ENCODE measurements at places on chromosomes 1 and 21.

DNA sequence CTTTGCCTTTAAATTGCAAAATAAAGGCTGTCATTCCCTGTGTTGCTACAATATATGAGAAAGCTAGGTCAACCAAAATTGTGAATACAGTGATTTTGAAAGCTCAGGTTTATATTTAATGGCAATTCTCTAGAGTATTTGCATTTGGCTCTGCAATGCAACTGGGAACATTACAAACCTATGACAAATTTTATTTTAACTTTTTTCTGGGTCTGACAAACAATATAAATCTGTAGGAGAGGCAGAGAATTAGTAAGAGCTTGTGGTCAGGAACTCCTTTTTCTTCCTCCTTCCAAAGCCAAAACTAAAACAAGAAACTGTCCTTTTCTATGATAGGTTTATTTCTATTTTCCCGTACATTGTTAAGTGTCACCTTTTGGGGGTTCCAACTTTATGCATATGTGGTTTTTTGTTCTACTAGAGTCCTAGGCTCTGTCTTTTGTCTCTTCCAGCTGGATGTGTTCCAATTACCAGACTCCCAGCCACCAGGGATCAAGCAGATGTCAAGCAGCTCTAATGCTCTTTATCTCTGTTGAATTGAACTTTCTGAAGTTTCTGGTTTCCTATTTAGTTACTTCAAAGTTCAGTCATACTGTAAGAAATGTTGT lies 106.9 kb downstream of the ASH1L start:
- DNase-seq = no peak

GRCh38 chr1:66090859-66091457 lies 298.3 kb downstream of the PDE4B start:
- no peak for DNase-seq

GRCh38 chr1:3355894-3356826 lies 98.3 kb upstream of the ARHGEF16 start:
- no peak for DNase-seq

GRCh38 chr1:8010080-8010664 lies 15.9 kb downstream of the ERRFI1 start:
- DNase-seq = no peak

- DNase-seq = no peak
Measured at GRCh38 chr1:11324567-11325165, 51.7 kb downstream of the UBIAD1 start.

DNA sequence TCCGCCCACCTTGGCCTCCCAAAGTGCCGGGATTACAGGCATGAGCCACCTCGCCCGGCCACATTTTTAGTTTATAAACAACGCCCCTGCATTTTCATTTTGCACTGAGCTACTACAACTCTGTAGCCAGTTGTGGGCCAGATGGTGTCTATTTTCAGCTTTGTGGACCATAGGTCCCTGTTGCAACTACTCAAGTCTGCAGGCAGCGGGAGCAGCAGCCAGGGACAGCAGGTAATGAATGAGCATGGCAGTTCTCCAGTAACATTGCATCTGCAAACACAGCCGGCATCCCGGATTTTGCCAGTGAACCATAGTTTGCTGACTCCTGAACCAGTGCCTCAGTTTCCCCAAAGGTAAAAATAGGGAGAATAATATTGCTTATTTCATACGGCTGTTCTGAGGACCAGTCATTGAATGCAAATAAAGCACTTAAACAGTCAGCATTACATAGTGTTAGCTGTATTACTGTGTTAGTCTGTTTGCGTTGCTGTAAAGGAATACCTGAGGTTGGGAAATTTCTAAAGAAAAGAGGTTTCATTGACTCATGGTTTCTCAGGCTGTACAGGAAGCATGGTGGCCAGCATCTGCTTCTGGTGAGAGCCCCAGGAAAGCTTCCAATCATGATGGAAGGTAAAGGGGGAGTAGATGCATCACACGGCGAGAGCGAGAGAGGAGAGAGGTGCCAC lies 65.5 kb upstream of the SLC45A1 start:
- no peak for DNase-seq

GRCh38 chr21:33685613-33686197 lies 43.4 kb downstream of the ITSN1 start:
- no peak for DNase-seq

- no peak for DNase-seq
Measured at GRCh38 chr1:87685311-87686135, 356.8 kb downstream of the LMO4 start.

- no peak for DNase-seq
Measured at GRCh38 chr1:21287905-21288514, 2.3 kb downstream of the ECE1 start.

- DNase-seq = no peak
Measured at GRCh38 chr21:31409831-31410487, 65.9 kb upstream of the TIAM1 start.

DNA sequence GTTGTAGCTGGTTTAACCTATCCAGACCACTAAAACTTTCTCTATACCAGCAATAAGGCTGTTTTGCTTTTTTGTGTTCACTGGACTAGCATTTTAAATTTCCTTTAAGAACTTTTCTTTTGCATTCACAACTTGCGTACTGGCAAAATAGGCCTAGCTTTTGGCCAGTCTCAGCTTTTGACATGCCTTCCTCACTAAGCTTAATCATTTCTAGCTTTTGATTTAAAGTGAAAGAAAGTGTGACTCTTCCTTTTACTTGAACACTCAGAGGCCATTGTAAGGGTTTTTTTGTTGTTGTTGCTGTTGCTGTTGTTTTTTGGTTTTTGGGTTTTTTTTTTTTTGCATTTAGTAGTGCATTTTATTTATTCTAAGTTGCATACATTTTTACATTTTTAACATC lies 15.2 kb downstream of the RPAP2 start:
- DNase-seq = no peak

GRCh38 chr1:89865498-89866382 lies 44.9 kb downstream of the LRRC8D start:
- DNase-seq = no peak

DNA sequence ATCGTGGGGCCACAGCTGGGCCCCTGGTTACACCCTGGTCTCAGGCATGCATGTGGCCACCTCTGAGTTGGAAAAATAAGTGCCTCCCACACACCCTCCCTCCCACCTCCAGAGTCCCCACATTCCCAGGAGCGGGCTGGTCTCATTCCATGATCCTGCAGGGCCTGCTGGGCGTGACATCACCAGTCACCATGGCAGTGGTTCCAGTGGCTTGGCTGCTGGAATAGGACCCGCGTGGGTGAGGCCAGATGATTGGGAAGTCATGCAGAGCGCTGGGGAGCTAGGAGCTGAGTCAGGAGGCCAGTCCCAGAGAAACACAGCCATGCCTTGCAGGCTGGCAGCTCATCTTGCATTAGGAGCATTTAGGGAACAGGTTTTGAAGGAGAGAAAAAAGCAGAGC lies 125.4 kb upstream of the TMEM51 start:
- DNase-seq = no peak

DNA sequence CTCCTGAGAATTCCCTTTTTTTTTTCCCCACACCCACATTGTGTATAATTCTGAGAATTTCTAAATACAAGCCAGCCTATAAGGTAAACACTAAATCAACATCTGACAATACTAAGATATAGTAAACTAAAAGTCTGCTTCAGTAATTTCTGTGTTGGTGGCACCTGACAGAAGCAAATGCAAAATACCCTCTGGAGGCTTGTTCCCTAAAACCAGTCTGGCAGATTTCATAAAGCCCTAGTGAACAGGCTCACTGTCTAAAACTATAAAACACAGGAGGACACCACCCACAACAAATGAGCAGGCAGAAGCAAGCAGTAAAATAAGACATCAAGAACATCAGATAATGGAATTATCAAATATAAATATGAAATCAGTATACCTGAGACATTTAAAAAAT lies 11.5 kb downstream of the TRIM33 start:
- DNase-seq = no peak

- peak; percentile 10 for DNase-seq
Measured at GRCh38 chr1:184890539-184890973, 83.8 kb downstream of the NIBAN1 start.

GRCh38 chr1:152164517-152165136 lies 5.6 kb upstream of the RPTN start:
- DNase-seq = no peak

DNA sequence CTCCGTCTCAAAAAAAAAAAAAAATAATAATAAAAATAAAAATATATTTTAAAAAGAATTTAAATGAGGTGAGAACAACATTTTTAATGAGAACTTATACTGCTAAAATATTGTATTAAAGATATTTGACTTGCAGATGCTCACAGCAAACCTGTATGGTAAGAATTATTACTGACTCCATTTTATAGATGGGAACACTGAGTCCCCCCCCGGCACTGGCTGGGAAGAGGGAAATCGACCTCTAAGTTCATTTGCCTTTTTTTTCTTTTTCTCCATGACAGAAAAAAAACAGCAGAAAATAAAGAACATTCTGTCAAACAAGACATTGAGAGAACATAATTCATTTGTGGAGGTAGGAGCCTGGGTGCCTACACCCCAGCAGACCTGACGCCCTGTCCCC lies 13.4 kb upstream of the PADI6 start:
- DNase-seq = no peak

- DNase-seq = no peak
Measured at GRCh38 chr1:229368347-229368746, 25.5 kb upstream of the CCSAP start.

- DNase-seq = no peak
Measured at GRCh38 chr1:198903621-198904020, 264.8 kb downstream of the PTPRC start.

- no peak for DNase-seq
Measured at GRCh38 chr1:206578068-206578977, 33.9 kb downstream of the EIF2D start.

GRCh38 chr1:222622765-222623164 lies 4.9 kb downstream of the MIA3 start:
- DNase-seq = no peak

DNA sequence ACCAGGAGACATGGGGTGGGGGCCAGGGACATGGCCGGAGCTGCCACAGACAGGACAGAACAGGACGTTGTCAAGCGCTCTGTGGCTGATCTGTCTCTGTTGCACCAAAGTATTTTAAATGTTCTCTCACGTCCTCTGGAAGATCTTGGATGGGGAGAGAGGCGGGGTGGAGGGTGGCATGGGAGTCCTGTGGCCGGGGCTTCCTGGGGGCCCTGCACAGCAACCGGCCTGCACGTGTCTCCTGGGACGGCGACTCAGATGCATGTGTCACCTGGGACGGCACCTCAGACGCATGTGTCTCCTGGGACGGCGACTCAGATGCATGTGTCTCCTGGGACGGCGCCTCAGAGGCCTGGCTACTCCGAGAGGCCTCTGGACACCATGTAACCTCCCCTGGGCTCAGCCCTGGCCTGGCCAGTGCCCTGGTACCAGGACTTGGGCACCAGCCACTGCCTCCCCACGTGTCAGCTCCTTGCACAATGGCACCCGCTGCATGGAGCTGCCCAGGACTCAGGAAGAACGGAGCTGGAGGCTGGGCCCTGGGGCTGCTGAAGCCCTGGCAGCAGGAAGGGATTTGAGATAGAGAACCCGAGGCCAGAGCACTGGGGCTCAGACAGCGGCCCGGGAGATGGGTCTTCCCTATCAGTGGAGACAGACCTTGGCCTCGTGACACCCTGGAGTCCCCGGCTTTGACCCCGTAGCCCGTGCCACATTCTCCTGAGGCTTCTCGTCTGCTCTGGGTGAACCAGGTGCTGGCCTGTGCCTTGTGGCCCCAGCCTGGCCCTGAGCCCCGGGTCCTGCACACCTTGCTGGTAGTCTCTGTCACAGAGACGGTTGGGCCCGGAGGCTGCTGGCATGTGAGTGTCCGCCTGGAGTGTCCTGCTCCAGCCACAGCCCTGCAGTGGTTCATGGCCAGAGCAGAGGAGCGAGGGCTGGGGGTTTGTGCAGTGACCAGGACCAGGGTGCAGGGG lies 14.7 kb upstream of the SLC19A1 start:
- no peak for DNase-seq

GRCh38 chr1:23221107-23221506 lies 3.8 kb upstream of the HTR1D start:
- no peak for DNase-seq

- DNase-seq = peak; percentile 69
Measured at GRCh38 chr1:84573967-84574842, at the start of gene CTBS. Gene CTBS (minus strand): TSS chr1:84574440. CDS start chr1:84574415, 25 bp downstream.

DNA sequence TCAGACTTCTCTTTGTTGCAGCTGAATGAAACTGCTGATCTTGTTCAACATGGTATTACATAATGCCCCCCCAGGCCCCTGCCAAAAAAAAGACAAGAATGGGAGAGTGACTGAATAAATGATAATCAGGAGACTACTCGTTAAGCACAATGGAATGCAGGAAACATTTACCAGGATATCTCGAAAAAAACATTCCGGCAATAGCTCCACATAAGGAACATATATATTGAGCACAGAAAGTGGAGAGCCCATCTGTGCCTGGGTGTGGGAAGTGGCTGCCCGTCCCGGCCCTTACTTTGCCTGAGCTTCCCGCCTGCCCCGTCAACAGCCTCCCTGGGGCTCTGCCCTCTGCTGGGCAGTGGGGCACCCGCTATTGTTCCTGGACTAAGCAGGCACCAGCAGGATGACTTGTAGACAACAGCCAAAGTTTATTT lies 13.3 kb downstream of the TRIM11 start:
- DNase-seq = no peak

DNA sequence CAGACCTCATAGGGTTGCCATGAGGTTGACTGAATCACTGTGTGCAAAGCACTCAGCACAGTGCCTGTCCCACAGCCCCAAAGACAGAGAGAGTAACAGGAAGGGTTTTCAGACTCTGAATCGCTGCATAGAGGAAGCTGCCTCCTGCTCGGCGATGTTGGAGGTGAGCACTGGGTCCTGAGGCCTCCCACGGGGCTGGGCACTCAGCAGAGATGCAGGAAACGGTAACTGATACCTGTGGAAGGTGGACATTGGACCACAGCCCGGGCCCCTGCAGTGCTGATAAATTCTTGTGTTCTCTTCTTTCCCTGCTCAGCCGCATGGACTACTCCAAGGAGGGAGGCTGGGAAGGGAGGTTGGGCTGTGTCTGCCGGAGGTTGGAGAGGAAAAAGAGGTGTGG lies 389.7 kb downstream of the PTPRU start:
- no peak for DNase-seq

DNA sequence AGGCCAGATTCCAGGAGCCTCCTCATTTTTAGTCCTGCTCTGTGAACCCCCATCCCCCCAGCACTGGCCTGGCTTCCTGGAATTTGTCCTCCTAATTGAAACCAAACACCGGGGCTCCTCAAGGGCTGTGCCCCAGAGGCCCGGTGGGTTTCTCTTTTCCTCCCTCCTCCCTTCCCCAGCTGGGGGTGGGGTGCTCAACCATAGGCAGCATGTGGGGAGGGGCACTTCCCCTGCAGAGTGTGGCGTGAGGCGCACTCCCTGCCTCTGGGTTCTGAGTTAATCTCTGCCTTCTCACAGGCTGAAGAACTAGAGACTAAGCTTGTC lies 67.5 kb upstream of the ACOT11 start:
- DNase-seq = no peak

- DNase-seq = no peak
Measured at GRCh38 chr21:44052071-44052829, 40.1 kb downstream of the TRAPPC10 start.
